Coronary artery (tissue), 2 donors: ENCODE measurements at places on chromosomes 13 and 19.

DNA sequence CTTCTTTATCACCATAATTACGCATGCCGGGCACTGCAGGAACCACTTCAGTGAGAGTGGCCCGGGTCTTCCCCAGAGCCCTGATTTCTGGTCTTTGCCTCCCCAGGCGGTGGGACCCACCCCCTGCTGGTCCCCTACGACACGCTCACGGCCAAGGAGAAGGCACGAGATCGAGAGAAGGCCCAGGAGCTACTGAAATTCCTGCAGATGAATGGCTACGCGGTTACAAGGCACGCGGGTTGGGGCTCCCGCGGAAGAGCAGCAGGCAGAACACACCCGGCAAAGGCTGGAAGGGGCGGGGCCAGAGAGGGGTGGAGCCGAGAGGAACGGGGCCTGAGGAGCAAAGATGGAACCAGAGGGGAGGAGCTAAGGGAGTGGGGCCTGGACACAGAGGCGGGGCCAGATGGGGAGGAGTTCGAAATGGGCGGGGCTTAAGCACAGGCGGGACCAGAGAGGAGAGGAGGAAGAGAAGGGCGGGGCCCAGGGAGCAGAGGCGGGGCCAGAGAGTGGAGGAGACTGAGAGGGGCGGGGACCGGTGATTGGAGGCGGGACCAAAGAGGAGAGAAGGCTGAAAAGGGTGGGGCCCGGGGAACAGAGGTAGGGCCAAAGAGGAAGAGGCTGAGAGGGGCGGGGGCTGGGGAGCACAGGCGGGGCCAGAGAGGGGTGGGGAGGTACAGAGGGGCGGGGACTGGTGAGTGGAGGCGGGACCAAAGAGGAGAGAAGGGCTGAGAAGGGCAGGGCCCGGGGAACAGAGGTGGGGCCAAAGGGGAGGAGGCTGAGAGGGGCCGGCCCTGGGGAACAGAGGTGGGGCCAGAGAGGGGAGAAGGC, 73.4 kb downstream of the RYR1 start:
- DNase-seq, result peak; percentile 84

GRCh38 chr19:35738021-35738886, 4.0 kb downstream of the IGFLR1 start:
- no peak for DNase-seq

GRCh38 chr13:59658738-59659330, 504.9 kb downstream of the DIAPH3 start:
- DNase-seq, result no peak

- DNase-seq, result no peak
Observed at GRCh38 chr19:52297601-52298364, 814 bp downstream of the ZNF480 start.

GRCh38 chr13:30119476-30119875, 187.9 kb downstream of the KATNAL1 start:
- DNase-seq, result no peak
